H9 (cell line): ENCODE measurements at places on chromosomes 1 and 21. TPM values are rescaled to one million over a fixed set of nuclear protein-coding genes. Genes with fewer than 3 reads are reported as not detected.

Gene PADI4
- 0.13 and 0.18 TPM in 2 replicates for total RNA-seq

Gene NR5A2
- 4.7 and 4.8 TPM in 2 replicates for total RNA-seq

GRCh38 chr1:201709564-201710295, 119.2 kb upstream of the IPO9 start:
- no peaks in the 10 kb centered on the region for H3K27me3 ChIP-seq
- H3K4me1 ChIP-seq: no peaks in the 10 kb centered on the region; the same call in none of the 2 replicates
- H3K4me3 ChIP-seq: no peak overlapping the region
- H3K27ac ChIP-seq: no peak overlapping the region

- H3K4me1 ChIP-seq: no peaks in the 10 kb centered on the region
- peak; percentile 51 for DNase-seq
- H3K27ac ChIP-seq: no peak overlapping the region
- peak overlapping the region; percentile 57 for H3K4me3 ChIP-seq
- H3K27me3 ChIP-seq: peaks cover 30% of the 10 kb centered on the region
- H3K36me3 ChIP-seq: no peaks in the 10 kb centered on the region
Observed at GRCh38 chr1:112501810-112502641, 6.7 kb upstream of the WNT2B start.

- H3K36me3 ChIP-seq: peaks cover 9% of the 10 kb centered on the region
- no peak overlapping the region for H3K4me3 ChIP-seq
- H3K4me1 ChIP-seq: no peaks in the 10 kb centered on the region
- no peaks in the 10 kb centered on the region for H3K27me3 ChIP-seq
- no peak overlapping the region for H3K27ac ChIP-seq
Observed at GRCh38 chr1:88744142-88744541, 60.1 kb downstream of the PKN2 start.

DNA sequence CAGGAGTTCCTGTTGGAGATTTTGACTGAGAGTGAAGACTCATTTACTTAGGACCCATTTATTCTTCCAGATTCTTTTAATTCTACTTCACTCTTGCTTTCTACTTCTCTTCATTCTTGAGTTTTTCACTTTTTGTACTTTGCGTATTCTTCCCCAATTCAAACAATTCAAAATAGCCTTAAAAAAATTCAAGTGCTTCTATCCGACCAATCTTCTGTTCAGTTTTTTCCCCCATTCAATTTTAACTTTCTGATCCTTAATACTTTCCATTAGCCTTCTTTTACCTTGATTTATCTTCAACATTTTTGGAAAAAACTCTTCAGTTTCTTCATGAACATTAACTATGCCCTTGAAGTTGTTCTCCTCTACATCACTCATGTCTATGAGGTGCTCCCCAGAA, 21.1 kb downstream of the ZFYVE9 start:
- DNase-seq: no peak
- H3K27me3 ChIP-seq: no peaks in the 10 kb centered on the region
- H3K4me1 ChIP-seq: no peaks in the 10 kb centered on the region
- H3K27ac ChIP-seq: no peak overlapping the region
- peaks cover 8% of the 10 kb centered on the region for H3K36me3 ChIP-seq
